ENCODE measurements at places on chromosomes 7 and 10.

DNA sequence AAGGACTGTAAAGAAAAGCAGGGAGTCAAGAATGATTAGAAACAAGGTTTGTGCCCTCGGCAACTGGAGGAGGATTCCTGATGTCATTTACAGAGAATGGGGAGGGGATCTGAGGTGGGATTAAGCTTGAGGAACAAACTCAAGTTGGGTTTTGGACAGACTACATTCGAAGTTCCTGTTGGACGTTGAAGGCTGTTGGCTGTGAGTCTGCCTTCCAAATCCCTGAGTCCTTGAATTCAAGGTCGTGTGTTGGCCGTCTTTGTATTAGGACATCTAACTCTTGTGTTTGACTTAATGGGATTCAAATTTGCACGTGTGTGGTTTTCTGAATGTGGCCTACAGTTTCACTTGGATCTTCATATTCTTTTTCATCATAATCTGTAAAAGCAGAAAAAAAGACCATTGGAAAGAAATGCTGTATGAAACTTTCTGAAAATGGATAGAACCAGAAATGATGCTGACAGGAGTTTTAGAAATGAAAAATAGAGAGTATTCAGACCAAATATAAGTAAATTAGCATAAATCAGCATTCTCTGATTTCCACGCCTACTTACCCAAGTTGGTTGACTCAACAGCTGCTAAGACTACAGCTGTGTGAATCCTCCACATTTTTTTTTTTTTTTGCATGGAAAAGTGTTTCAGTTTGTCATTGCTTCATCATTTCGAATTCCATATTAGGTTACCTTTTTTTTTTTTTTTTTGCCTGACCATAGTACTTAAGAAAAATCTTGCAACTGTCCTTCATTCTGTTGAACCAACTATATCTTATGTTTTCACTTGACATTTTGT is 94.8 kb downstream of the KIAA1217 start:
- DNase-seq, result no peak

- no peak for DNase-seq
These were observed 95.0 kb downstream of the UBE3C start for GRCh38 chr7:157233677-157234076.

DNA sequence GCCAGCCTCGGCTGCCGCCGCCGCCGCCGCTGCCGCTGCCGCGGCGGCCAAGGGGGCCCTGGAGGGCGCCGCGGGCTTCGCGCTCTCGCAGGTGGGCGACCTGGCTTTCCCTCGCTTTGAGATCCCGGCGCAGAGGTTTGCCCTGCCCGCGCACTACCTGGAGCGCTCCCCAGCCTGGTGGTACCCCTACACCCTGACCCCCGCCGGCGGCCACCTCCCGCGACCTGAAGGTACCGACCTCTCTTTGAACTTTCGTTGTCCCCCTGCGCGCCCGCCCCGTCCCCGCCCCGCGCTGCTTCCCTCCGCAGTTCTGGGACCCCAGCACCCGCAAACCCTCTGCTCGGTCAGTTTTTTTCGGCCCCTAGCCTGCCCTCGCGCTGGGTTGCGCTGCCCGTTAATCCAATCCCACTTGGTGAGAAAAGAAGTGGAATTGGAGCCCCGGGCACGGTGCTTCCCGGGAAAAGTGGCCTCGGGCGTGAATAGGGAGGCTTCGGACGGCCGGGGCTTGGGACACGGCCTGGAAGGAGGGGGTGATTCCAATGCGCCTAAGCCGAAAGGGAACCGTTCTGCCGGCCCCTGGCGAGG is 543 bp downstream of the HMX3 start:
- no peak for DNase-seq

DNA sequence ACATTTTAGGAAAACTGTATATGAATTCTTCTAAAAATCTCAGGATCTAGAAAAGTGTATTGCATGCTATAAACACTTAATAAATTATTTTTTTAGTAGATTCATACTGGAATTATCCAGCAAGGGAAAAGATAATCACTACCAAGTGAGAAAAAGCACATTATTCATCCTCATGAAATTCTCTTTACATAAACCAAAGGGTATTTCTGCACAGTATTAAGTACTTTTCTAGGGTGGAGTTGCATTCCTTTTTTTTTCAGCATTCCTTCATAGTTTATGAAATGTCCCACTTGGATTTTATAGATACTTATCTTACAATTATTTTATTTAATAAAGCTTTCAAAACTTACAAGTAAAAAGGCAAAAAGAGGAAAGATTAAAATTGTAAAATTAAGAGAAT is 403.3 kb downstream of the HGF start:
- no peak for DNase-seq

GRCh38 chr7:3274131-3274530 is 26.9 kb upstream of the SDK1 start:
- no peak for DNase-seq

DNA sequence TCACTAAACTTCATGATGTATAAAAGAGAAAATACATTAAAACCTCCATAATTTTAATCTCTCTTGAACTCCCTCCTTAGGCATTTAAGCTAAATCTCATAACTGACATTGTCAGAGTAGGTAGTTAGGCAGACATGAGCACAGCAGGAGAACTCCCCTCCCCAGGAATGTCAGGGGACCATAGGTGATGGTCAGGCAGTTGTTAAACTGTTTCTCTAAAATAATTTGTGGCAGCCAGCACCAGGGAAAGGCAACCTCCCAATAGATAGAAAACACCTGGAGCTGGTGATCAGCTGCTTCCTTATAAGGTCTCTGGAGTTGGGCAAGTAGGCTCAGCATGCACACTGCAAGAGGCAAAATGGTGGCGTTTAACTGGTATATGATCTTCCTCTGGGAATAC is 73.0 kb downstream of the TPK1 start:
- no peak for DNase-seq

DNA sequence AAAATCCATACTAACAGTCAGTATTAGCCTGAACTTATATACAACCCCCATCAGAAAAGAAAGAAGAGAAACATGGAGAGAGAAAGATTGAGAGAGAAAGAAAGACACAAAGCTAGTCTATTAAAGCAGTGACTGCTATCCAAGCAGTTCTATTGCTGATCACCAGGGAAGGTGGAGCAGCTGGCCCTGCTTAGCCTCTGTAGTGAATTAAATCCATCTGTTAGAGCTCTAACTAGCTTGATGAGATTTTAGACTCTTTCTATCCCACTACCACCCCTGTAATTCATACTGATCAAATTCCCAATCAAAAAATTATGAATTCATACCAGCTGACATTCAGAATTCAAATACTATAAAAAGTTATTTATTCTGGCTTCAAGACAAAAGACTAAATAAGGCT is 486.0 kb upstream of the LRRN3 start:
- DNase-seq, result no peak

- DNase-seq, result no peak
These were observed 347.8 kb upstream of the NFE2L3 start for GRCh38 chr7:25804154-25804553.

- DNase-seq, result no peak
These were observed 98.7 kb downstream of the CALCR start for GRCh38 chr7:93475811-93476210.

- DNase-seq, result no peak
These were observed 12.5 kb upstream of the LIPK start for GRCh38 chr10:88693392-88694020.

DNA sequence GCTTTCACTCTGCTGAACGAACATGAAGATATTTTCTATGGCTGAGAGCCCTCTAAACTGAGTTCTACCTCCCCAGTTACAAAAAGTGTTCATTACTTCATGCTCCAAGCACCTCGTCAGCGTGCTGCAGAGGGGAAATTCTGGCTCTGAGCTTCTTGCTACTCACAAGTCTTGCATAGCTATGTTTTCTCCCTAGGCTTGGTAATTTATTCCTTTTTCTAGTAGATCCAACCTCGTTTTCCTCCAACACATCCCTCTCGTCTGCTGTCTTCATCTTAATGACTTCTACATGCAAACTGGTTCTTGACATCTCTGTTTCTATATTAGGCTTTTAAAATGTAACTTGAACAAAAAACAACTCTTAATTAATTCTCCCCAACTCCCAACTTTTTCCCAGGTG is 1034.5 kb downstream of the REEP3 start:
- no peak for DNase-seq

GRCh38 chr7:50665403-50666123 is 100.4 kb upstream of the DDC start:
- no peak for DNase-seq

GRCh38 chr7:153100691-153101237 is 341.2 kb downstream of the ACTR3B start:
- DNase-seq, result no peak

DNA sequence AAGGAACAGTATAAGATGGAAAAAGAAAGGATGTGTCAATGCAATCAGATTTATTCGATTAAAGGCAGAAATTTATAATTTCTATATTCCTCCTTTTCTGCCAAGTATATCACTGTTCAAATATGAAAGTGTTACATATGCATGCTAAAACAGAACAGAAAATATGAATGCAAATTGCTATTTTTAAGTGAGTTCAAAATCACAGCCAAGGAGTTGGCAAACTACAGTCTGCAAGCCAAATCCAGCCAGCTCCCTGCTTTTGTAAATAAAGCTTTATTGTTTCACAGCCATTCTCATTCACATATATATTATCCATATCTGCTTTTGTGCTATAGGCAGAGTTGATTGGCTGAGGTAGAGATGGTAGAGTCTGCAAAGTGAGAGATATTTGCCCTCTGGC is 747.2 kb downstream of the ANKRD7 start:
- DNase-seq, result no peak

GRCh38 chr7:129780974-129781927 is 169.7 kb downstream of the NRF1 start:
- DNase-seq, result no peak

- DNase-seq, result no peak
These were observed 237.9 kb downstream of the C7orf25 start for GRCh38 chr7:42673951-42674350.

- no peak for DNase-seq
These were observed 81.2 kb upstream of the OIT3 start for GRCh38 chr10:72812415-72812752.

GRCh38 chr7:28847176-28847575 is 111.0 kb downstream of the TRIL start:
- DNase-seq, result no peak

GRCh38 chr10:28906415-28906814 is 229.1 kb downstream of the BAMBI start:
- DNase-seq, result no peak

- DNase-seq, result no peak
These were observed 57.8 kb downstream of the GCC1 start for GRCh38 chr7:127527561-127527960.

- no peak for DNase-seq
These were observed 47.9 kb upstream of the CNPY1 start for GRCh38 chr7:155594163-155594732.

- DNase-seq, result no peak
These were observed 287.0 kb downstream of the TCERG1L start for GRCh38 chr10:131024259-131025131.

GRCh38 chr7:44505595-44505994 is 15.1 kb upstream of the NUDCD3 start:
- DNase-seq, result no peak

DNA sequence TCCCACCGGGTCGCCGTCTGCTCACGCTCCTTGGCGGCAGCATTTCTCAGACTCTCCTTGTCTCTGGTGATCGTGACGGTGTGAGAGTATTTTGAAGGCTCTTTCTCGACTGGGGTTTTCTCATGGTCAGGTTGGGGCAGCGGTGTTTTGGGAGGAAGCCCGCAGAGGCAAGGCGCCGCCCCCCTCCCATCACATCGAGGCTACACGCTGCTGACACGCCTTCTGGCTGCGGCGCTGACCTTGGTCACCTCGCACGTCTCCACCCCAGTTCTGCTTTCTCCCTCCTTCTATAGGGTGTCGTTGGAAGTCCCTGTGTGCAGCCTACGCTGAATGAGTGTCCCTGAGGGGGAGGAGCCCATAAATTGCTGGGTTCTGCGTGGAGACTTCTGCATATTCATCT is 55.2 kb downstream of the GLRX3 start:
- no peak for DNase-seq

DNA sequence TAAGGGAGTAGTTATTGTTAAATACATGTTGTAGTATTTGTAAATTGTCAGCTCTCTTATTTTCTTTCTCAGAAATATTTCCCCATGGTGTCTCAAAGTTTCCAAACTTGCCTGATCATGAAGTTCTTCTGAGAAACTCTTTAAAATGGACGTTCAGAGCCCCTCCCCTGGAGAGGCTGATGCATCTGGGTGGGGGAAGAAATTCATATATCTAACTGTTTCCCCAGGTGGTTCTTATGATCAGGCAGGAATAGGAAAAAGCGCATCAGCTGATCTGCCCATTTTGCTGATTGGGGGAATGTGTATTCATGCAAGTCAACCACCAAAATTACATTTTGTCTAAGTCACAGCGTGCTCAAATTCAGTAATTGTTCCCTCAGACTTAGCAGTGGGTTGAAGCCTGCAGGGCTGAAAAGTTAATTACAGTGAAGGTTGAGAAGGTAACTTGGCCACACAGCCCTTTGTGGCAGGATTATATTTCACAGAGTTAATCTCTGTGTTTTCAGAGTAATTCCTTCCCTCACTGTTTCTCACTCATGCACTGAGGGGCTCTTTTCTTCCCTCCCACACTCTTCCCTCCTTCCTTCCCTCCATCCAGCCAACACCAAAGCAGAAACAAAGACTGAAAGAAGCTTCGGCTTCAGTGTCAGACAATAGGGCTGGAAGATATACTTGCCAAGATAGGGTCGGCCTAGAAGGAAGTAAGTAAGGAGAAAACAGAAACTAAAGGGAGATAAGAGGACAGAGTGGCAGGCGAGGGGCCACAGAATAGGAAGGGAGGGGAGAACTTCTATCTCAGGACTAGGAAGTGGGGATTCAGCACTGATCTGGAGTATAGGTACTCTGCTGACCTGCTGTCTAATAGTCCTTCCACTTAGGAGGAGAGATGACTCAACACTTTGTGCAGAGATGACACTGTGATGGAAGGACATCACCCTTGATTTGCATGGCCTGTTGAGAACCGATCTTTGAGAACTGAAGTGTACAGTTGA is 50.5 kb upstream of the STARD3NL start:
- no peak for DNase-seq

- DNase-seq, result no peak
These were observed 162.0 kb upstream of the TMEM72 start for GRCh38 chr10:44749151-44749550.

GRCh38 chr7:55517191-55517633 is 55.1 kb downstream of the VOPP1 start:
- no peak for DNase-seq

GRCh38 chr10:78212786-78213175 is 179.1 kb downstream of the RPS24 start:
- no peak for DNase-seq

DNA sequence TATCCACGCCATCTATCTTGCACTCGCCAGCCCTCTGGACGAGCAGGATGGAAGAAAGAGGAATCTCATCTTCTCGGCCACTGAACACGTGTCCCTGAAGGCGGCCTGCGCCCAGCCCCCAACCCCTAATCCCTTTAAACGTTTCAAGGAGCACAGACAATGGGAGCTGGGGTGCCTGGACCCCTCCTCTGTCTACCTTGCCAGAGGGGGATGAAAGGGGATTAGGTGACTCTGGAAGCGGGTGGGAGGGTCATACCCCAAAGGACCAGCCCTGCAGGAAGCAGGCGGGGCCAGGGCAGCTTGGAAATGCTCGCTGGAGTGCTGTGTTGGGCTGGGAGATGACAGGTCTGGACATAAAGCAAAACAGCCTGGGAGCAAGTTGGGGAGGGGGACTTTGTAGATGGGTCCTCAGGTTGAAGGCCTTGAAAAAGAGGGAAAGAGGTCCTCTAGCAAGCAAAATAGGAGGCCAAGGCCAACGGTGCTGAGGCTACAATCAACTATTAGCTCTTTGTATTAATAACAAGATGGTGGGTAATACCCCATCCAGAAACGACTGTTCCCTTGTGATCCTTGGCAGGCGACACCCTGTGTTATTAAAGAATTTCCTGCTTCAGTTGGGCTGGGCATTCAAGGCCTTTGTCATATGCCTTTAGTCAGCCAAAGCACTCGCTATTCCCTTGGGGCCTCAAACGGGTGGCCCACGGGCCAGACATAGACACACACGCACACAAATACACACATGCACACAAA is 126.5 kb upstream of the UNC5B start:
- DNase-seq, result no peak
